ENCODE measurements at places on chromosomes 5 and 9.

GRCh38 chr9:107675351-107676259, 186.0 kb upstream of the KLF4 start:
- no peak for DNase-seq

DNA sequence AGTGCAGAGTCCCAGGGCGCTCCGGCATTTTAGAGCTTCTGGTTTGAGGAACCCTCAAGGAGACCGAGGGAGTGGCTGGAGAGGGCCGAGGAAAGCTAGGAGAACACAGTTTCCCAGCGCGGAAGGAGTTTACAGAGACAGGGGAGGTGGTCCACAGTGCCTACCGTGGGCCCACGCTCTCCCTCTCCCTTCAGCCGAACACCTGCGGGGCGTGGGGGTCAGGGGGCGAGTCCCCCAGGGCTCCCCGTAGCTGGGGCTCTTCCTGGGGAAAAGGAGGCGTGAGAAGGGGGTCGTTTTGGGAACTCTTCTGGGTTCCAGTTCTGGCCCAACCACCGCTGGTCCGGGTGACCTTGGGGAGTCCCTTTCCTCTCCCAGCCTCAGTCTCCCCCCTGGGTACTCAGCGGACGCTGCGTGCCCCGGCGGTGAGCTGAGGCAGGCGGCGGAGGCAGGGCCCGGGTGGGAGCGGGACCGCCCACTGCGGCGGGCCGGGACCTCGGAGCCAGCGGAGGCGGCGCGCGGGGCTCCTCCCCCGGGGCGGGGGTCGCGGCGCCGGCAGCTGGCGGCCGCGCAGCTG, 368 bp upstream of the FRMPD1 start:
- DNase-seq, result no peak

DNA sequence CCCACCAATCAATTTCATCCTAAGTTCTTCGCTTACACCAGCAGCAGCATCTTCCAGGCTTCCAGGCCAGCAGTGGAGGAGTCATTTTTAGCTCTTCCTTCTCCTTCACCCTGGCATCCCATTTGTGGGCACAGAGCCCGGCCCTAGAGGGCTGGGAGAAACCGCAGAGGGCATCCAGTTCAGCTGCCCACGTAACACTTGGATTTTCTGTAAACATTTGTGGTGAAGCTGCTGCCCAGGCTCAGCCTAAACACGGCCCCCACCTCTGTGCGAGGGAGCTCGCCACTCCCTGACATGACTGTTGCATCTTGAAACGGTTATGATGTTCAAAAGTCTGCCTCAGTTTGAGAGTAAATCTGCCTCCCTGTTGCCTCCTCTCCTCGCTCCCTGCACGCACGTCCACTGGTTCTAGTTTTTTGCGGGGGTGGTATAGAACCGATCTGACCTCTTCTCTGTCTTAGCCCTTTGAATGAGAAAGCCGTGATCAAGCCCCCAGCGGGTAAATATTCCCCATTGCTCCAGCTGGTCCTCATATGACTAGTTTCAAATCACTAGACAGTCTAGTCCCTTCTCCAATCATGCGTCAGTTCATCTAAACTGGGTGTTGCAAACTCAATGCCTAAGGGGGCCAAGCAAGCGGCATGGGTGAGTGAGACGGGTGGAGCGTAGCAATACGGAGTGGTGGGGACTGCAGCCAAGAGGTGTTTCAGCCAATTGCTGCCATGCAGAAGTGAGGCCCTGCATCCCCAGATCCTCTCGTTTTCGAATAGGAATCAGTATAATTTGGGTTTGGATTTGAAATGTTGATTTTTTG, 34.9 kb upstream of the N4BP3 start:
- DNase-seq, result no peak

DNA sequence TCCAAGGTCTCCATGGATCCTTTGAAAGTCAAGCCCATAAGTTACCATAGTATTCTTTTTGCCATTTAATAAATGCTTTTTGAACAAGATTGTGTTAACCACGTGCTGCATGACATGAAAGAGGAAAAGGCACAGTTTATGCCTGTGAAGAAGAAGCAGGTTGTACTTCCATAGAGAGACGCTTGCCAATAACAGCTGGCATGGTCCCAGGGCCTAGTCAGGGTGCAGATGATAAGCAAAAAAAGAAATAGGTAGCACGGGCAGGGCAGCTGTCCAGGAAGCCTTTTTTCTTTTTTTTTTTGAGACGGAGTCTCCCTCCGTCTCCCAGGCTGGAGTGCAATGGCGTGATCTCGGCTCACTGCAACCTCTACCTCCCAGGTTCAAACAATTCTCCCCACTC, 71.8 kb upstream of the CLINT1 start:
- DNase-seq, result no peak

DNA sequence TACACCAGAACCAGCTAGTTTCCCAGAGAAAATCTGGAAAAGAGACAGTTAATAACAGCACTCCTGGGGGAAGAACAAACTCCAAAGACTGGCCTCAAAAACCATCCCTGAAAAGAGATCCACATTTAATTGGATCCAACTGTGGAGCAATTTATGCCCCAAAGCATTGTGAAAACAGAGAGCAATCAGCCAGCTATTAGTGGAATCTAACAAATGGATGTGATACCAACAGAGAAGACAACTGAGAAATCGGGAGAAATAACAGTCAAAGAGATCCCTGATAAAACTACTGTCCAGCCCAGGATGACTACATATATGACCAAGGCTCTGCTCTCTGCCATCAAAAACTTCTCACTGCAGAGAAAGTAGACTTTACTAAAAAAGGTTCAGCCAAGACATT, 40.5 kb upstream of the TRIO start:
- DNase-seq, result no peak

- no peak for DNase-seq
Measured at GRCh38 chr9:87793292-87793691, 67.4 kb downstream of the CTSL start.

GRCh38 chr9:2339416-2339815, 282.2 kb upstream of the VLDLR start:
- DNase-seq, result no peak

DNA sequence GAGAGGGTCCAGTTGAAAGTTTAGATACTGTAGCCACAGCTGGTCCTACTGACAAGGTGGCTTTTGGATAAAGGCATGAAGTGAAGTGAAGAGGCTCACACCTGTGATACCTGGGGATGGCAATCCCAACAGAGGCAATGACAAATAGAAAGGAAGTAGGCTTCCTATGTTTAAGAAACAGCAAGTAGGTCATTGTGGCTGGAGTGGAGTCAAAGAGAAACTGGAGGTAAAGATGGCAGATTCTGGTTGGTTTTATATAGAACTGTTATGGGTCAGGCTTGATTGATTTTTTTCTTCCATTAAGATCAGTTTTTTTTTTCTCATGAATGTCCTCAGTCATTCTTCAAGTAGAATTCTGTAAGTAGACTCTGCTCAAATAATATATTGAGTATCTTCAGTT, 79.5 kb downstream of the ANXA1 start:
- DNase-seq, result no peak

- no peak for DNase-seq
Measured at GRCh38 chr5:35540002-35540401, 77.7 kb upstream of the SPEF2 start.
